ENCODE measurements at places on chromosomes 2 and 18.

DNA sequence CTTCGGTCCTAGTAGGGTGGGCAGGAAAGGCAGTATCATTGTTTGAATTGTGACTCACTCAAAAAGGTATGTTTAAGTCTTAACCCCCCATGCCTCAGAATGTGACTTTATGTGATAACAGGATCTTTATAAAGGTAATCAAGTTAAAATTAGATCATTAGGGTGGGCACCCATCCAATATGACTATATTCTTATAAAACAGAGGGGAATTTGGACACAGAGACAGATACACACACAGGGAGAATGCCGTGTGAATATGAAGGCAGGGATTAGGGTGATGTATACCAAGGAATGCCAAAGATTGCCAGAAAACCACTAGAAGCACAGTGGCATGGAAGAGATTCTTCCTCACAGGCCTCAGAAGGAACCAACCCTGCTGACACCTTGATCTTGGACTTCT, 281.8 kb downstream of the CLIP4 start:
- DNase-seq = no peak

DNA sequence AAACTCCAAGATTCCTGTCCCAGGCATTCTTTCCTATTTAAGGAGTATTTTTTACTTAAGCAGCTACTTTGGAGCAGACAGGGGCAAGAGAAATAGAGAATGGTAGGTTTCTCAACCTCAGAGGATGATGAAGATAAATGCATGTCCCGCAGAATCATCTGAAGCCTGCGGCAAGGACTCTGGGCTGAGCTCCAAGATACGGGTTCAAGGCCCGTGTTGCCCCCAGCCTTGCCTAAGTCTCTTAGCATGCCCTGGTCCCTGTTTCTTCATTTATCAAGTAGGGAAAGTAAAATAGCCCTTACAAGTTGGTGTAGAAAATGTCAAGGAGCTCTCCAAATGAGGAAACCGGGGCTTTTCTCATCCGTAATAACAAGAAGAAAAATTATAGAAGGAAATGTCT, 214.0 kb downstream of the KLHL29 start:
- DNase-seq = no peak

GRCh38 chr2:193973781-193974180, 1683.2 kb upstream of the SLC39A10 start:
- DNase-seq = no peak

DNA sequence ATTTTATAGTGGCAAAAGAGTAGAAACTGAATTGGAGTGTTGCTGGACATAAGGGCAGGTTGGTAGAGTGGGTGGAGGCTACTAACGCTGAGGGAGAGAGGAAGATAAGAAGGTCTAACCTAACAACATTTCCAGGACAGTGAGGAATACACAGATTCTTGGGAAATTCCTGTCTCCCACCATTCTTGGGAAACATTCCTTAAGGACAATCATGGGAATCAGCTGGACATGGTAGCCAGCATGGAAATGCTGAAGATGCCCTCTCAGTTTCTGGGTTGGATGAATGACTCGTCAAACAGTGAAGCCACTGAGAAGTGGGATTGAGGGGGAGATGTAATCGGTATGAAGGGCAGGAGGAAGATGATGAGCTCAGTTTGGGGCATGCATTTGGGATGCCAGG, 265.4 kb downstream of the AFF3 start:
- DNase-seq = no peak

DNA sequence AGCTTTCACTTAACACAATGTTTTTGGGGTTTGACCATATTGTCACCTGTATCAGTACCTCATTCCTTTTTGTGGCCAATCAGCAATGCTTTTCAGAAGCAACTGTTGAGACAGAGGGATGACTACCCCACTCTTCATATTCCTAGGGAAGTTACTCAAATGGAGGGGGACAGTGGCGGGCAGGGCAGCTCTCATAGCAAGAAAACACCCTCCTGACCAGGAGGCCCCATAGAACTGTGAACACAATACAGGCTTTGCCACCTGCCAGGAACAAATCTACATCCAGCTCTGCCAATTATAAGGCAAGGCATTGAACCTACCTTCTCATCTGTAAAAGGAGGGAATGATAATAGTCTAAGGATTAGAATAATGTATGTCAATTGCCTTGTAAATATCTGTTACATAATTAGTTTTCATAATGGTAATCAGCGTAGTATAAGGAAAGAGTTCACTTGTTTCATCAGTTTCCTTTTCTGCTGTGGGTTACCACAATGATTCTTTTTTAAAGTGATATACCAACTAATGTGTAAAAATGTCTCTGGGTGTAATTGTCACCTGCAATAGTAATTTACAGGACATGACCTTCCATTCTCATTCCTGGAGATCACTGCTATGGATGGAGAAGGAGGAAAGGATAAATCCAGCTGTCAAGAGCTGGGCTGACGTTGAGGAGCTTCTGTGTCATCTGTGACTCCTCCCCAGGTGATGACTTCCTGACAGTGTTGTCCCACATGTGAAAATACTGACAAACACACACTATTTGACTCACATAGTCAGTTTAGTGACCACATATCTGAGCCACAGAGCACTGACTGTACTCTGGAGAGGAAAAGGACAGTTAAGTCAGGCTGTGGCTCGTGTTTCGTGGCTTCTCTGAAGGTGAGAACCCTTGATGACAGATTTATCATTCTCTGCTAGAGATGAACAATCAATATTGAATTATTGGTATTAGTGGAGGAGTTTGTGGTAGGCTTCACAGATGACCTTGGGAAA, 13.5 kb downstream of the ALPK2 start:
- no peak for DNase-seq

DNA sequence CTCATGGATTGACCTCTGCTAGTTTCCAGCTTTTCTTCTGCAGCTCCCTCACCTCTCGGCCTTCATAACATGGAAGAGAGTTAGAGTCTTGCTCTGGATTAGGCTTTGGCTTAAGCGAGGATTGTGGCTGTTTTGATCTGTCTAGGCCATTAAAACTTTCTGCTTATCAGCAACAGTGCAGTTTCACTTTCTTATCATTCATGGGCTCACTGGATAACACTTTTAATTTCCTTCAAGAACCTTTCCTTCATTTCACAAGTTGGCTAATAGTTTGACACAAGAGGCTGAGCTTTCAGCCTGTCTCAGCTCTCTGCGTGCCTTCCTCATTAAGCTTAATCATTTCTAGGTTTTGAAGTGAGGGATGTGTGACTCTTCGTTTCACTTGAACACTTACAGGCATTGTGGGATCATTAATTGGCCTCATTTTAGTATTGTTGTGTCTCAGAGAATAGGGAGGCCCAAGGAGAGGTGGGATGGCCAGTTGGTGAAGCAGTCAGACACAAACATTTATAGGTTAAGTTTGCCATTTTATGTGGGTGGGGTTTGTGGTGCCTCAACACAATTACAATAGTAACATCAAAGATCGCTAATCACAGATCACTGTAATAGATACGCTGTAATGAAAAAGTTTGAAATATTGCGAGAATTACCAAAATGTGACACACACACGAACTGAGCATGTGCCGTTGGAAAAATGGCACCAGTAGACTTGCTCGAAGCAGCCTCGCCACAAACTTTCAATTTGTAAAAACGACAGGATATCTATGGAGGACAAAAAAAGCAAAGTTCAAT, 129.3 kb downstream of the ZNF236 start:
- no peak for DNase-seq

- DNase-seq = no peak
These were observed 6.8 kb upstream of the CCNYL1 start for GRCh38 chr2:207704671-207705070.

DNA sequence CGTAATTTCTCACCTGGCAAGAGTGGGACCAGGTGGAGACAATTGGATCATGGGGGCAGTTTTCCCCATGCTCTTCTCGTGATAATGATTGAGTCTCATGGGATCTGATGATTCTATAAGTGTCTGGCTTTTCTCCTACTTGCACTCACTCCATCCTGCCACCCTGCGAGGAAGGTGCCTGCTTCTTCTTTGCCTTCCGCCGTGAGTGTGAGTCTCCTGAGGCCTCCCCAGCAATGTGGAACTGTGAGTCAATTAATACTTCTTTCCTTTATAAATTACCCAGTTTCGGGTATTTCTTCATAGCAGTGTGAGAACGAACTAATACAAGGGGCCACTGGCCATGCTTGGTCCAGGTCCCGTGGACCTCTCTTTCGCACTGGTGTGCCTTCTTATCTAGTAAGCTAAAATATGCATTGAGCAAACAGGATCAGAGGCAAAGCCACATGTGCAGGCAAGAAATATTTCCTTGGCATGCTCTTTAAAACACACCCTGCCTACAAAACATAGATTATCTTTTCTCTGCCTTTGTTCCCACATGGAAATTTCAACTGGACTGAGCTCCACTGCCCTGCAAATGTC, 821.1 kb downstream of the TRIB2 start:
- no peak for DNase-seq

DNA sequence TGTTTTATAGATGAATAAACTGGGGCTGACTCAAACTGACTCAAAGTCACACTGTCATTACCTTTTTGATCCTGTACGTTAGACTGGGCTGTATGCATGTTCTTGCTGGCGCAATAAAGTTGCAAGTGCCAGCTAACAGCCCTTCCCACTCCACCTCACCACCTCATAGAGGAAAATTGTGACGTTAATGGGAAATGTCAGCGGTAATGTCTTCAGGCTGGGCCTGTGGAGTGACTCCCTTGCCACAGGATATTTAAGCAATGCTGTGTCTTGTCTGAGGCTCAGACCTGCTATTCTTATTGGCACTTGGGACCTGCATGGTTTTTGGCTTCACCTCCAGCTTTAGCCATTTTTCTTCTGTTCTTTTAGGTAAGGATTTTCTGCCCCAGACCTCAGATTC, 25.2 kb upstream of the CASP10 start:
- no peak for DNase-seq

DNA sequence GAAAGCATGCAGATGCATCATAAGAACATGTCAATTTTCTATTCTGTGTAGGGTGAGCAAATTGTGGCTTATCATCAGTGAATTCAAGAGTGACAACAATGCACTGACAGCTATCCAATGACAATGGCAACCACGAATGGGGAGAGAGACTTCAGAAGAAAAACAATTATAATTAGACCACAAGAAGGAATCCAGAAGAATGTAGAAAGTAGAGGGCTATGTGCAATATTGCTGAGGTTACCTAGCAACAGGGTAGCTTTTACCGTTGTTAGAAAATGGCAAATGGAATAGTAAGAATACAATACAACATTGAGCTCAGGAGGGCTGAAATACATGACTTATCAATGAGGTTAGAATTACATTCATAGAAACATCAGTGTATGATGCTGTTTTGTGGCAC, 71.1 kb upstream of the SESTD1 start:
- no peak for DNase-seq

GRCh38 chr2:171513719-171514160, 8.5 kb upstream of the CYBRD1 start:
- no peak for DNase-seq

GRCh38 chr2:33804155-33804554, 205.1 kb upstream of the FAM98A start:
- DNase-seq = no peak

DNA sequence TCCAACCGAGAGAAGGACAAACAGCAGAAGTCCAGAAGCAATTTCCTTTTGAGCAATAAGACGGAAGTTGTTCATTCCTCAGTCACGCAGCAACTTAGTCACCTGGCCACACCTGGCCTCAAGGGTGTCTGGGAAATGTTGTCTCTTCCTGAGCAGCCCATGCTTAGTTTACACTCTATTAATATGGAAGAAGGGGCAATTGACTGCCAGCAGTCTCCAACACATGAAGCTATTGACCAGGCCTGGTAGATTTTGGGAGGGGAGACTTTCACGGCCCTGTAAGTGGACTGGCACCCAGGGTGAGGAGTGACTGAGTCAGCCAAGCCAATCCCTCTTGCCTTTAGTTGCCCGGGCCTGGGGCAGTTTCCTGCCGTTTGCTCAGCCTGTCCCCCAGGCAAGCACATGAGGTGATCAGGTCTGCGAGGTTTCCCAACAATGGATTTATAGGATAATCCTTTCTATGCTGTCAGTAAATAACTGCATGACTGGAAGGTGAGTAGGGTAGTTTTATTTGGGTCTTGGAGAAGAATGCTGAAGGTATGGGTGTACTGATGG, 43.8 kb upstream of the PPP4R1 start:
- DNase-seq = no peak

DNA sequence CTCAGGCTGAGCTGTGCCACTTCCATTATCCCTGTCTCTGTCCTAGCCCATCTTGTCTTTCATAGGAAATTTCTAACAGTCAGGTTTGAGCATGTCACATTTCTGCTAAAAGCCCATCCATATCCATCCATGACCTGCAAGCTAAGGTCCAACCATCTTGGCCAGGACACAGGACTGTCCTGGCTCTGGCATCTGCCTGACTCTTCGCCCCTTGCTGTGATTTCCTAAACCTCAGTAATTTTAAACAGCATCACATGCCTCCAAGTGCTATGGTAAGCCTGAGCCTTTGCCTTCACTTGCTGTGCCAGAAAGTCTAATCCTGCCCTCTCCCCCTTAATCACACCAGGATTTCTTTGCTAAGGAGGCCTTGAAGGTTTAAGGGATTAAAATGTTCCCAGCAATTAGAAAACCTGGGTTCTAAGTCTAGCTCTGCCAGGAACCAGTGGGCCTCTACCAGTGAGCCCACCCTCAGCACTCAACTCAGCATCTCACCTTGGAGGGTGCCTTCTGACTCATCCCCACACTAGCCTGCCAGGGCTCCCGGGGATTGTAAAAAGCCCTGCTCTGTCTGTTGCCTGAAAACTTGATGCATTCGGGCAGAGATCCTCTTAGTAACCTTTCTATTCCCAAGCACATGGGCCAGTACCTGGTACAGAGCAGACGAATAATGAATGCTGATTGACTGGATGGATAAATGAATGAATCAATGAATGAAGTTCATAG, 411.0 kb downstream of the LRATD1 start:
- DNase-seq = no peak

DNA sequence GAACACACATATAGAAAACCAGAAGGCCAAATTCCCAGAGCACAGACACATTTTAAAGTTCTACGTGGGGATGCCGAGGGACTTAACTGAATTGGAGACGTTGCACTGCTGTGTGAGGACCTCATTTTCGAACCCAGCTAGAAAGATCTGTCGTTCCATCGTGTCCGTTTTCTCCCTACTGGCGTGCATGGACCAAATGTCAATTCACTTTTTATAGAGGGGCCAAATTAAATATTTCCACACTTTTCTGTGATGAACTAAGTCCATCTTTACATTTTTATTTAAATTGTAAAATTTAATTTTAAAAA, 692 bp upstream of the TSHZ1 start:
- no peak for DNase-seq

DNA sequence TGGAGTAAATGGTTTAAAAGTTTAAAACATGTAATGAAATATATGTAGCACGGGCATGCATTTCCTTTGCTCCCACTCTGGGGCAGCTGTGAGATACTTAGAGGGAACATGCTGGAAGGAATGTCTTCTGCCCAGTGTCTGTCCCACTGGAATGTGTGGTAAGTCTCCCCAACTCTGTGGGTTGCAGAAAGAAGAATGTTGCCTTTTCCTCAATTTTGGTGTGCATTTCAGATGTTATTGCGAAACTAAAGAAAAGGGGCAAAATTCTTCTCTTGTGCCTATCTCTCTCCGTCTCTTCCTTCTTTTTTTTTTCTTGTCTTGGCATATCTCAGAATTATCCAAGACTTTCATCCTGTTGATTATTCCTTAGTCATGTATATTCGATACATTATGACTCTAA, 201.1 kb downstream of the SH3RF3 start:
- DNase-seq = no peak

GRCh38 chr2:102798181-102798580, 36.4 kb downstream of the TMEM182 start:
- no peak for DNase-seq

Data from left forelimb (tissue), 1 donor.